ENCODE measurements at places on chromosomes 12 and 14.

- DNase-seq: no peak
Measured at GRCh38 chr14:79602045-79602444, 609.3 kb downstream of the DIO2 start.

GRCh38 chr14:26339381-26339780 lies 258.5 kb downstream of the NOVA1 start:
- no peak for DNase-seq

DNA sequence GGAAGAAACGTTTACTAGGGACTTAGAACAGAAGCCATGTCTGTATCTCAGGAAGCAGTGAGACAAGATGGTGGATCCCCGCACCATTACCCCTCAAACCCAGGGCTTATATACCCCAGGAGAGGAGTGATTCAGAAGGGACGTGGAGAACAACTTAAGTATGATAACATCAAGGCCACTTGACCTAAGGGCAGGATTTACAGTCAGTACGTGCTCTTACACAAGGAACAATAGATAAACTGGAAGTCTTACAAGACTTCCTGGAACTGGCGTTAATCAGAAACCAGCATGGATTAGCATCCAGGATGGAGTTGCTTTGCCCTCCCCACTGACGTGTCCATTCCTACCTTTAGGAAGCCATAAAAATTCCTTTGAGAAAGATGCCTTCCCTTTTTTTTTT lies 8.6 kb upstream of the ETFBKMT start:
- DNase-seq: no peak

GRCh38 chr14:100200311-100200710 lies 38.6 kb upstream of the YY1 start:
- no peak for DNase-seq

DNA sequence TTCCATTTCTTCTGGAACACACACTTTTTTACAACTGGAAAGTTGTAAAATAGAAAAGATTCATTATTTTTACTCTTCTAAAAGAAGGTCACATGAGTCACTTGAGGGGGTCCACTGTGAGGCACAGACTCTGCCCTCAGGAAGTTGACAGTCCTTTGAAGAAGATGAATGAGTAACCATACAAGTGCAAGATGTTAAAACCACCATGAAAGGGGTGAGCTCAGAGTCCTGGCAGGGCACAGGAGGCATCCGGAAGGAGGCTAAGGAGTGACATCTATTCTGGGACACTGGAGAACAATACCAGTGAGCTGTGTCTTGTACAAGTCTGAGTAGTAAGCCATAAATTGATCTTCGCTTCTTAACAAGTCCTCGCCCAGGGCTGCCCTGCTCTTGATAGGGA lies 126.0 kb upstream of the FRMD6 start:
- no peak for DNase-seq

- DNase-seq: no peak
Measured at GRCh38 chr12:1287446-1287975, 296.5 kb downstream of the ERC1 start.

DNA sequence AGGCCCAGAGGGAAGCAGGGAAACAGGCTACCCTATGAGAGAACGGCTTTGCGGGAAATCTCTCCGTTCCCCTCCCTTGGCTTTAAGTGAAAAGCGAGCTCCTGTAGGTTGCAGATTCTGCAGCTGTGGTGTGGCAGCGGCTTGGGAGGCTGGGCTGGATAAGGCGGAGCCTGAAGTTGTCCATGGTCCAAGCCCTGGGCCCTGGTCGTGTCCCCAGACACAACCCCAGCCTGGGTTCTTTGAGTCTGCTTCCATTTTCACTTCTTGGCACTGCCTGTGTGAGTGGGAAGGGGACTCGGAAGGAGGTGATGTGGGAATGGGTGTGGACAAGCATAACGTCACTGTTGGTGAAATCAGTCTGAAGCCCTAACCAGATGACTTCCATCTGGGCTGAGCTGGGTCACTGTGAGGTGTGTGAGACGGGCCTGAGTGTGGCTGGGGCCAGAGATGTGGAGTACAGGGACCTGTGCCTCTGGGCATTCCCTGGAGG lies 43.0 kb upstream of the CTDSP2 start:
- no peak for DNase-seq

All from hematopoietic multipotent progenitor cell treated with erythropoietin and hydrocortisone succinate and interleukin-3 and kit ligand, for 15 days (in vitro differentiated cells).